Inflammatory macrophage treated with lipopolysaccharide for 1 hour (primary cell): ENCODE measurements at places on chromosomes 12 and 14.

DNA sequence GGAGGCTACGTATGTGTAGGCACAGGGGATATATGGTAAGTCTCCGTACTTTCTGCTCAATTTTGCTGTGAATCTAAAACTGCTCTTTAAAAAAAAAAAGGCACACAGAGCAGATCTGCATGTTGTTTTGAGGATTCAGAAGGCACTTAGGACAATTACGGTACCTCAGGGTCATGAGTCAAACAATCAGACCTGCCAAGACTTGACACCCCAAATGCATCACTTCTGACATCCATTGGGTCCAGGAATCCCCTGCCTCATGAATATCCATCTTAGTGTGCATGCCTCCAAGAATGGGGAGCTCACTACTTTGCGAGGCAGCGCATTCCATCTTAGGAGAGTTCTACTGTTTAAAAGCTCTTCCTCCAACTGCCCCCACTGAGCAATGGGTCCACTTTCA lies 3.0 kb downstream of the BDKRB2 start:
- DNase-seq, result no peak

- DNase-seq, result no peak
These were observed at the start of gene SLC10A1 for GRCh38 chr14:69796797-69797500. Gene SLC10A1 (minus strand): TSS chr14:69797241. CDS start chr14:69797155, 86 bp downstream.

DNA sequence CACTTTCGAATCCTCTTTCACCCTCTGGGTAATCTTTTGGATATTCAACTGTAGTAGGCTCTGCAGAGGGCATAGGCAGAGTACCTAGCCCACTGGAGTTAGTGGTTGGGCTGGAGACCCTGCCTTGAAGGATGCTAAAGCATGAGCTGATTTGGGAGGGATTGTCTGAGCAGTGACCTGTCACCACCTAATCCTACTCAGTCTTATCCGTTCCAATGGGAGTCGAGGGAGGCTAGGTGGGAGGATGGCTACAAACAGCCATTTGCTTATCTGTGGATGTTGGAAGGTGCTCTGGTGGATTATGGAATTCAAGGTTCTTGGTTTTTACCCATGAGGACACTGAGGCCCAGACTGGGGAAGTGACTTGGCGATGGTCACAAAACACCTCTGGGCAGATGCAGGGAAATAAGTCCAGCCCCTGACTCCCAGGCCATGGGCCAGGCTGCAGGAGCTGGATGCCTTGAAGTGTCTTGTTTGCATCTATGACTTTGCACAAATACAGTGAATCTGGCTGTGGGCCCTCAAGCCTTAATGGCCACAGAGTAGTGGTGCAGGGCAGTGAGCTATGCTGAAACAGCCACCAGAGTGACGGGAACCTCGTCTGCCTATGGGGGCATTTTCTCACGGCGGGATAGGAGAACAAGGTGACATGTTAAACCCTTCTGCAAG lies 3.7 kb downstream of the KMT5A start:
- DNase-seq, result peak; percentile 8

DNA sequence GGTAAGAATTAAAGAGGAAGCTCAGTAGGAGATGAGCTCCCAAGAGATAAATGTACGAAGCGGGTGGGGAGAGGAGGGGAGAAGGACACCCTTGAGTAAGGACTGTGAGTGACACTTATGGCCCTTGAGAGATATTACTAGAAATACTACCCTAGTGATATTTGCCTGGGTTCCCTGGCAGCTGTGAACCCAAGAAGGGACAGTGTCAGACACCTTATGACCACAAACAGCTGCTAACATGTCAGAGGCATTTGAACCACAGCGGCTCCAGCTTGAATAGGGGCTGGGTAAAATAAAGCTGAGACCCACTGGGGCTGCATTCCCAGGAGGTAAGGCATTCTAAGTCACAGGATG lies 19.6 kb upstream of the SLC6A12 start:
- no peak for DNase-seq
